ENCODE measurements at places on chromosomes 6 and 20. TPM values are rescaled to one million over a fixed set of nuclear protein-coding genes. Genes with fewer than 3 reads are reported as not detected.

Gene SCRT2
- not detected for total RNA-seq

Gene TAGAP
- 0.75 TPM for total RNA-seq

Gene RBM24
- total RNA-seq: 221 TPM

Gene RSPH9
- 0.24 TPM for total RNA-seq

DNA sequence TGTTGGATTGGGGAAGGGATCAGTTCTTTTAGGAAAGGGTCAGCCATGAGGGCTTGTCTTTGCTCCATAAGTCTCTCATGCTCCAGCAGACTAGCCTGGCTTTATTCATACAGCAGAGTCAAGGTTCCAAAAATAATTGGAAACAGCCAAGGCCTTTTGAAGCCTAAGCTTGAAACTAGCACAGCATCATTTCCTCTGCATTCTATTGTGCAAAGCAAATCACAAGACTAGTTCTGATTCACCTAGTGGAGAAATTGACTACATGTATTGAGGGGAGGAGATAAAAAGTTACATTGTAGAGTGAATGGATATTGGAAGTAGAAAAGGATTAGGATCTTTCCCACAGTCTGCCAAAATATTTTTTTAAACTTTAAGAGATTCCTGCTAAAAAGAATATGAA lies 159.3 kb upstream of the PLCB4 start:
- DNase-seq: no peak

DNA sequence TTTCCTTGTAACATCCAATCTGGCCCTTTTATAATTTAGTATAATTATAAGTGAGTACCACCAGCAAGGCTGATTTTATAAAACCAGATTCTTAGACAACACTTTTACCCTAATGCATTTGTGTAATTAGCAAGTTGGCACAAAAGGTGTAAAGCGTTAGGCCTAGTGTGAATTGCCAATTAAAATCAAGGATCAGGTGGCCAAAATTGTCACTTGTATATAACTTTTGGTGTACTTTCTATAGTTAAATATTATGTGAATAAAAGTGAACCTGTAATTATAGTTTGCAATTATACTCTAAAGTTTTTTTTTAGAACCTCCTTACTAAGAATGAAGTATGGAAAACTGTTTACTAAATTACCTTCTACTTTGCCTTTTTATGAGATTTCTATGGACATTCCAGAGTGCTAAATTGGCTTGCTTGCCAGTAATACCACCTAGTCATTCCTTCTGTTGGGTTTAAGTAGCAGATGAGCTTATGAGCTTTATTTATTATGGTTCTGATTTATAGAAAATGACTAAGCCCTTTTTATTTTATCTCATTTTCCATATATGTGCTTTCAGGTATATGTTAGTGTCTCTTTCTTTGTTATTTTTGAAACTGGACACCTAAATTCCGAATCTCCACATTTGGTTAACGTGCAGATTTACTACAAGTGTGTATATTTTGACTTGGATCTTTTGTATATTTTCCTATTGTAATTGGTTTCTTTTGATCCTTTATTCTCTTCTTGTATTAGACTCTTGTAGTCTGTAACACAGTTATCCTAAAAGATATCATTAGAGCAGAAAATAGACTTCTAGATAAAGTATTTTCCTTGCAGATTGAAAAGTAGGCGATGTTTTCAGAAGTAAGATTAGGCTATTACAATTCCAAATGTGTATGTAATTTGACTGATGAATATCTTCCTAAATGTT lies 3.9 kb downstream of the STXBP5 start:
- DNase-seq: no peak

DNA sequence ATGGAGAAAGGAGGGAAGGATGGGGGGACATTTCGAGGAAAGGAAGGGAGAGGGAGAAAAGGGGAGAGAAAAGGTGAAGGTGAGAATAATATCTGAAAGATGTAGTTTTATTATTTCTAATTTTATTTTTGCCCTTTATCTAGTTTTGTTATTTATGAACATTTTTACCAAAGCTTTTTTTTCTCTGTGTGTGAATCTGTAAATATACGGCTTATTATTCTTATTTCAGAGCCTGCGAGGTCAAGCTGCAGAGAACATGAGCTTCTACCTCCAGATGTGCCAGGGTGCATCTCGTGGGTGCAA lies 35.0 kb downstream of the HLA-A start:
- no peak for DNase-seq

DNA sequence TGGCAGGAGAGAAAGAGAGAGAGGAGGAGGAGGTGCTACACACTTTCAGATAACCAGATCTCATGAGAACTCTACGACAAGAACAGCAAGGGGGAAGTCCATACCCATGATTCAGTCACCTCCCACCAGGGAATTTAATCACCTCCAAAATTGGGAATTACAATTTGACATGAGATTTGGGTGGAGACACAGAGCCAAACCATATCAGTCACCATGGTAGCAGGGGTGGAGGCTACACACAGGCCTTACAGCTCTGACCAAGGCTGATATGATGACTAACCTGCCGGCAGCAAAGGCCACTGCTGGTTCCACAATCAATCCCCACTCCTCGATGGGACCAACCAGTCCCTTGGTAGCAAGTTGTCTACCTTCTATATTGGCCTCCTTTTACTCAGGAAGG lies 13.6 kb upstream of the RBM24 start:
- no peak for DNase-seq

- peak; percentile 54 for DNase-seq
These were observed 7.1 kb downstream of the NPEPL1 start for GRCh38 chr20:58699623-58700107.

DNA sequence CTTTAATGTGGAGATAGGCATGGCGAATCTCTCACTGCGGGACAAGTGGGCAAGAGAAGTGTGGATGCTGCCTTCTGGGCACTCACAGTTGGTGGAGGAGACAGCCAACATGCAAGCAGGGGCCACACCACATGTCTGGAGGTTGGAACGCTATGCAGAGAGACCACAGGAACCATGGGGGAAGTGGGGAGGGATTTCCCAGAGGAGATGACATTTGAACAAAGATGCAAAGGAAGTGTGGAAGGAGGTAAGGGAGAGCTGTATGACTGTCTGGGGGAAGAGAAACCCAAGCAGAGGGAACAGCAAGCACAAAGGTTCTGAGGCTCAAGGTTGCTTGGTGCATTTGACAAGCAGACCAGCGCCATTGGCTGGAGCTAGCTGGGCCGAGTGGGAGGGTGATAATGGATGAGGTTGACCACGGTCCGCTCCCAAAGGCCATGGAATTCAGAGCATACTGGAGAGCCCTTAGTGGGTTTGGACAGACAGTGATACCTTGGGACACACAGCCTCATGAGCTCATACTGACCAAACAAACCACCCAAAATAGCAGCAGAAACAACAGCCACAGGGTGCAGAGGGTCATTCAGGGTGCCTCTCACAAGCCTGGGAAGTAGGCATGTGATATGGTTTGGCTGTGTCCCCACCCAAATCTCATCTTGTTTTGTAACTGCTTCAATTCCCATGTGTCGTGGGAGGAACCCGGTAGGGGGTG lies 7.6 kb upstream of the FAM110A start:
- no peak for DNase-seq

DNA sequence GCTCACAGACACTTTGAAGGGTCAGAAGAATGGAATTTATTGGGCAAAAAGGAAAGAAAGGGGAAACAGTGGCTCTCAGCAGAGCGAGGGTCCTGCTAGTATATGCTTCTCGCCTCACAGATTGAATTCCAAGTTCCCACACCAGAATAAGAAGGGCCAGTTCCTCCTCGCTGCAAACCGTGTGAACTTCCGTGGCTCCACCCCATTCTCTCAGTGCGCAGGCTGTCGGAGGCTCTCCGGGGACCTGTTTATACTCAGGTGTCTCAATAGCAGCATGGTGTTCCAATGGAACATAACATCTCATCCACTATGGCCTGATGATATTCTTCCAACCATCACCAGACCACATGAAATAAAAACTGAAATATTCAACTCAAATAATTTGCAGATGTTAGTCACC lies 4.6 kb downstream of the SAMD3 start:
- DNase-seq: no peak

GRCh38 chr20:22490287-22491193 lies 93.8 kb downstream of the FOXA2 start:
- DNase-seq: no peak

GRCh38 chr6:135382182-135382628 lies 115.3 kb downstream of the AHI1 start:
- DNase-seq: no peak

GRCh38 chr20:43579861-43580793 lies 10.6 kb upstream of the IFT52 start:
- peak; percentile 19 for DNase-seq

DNA sequence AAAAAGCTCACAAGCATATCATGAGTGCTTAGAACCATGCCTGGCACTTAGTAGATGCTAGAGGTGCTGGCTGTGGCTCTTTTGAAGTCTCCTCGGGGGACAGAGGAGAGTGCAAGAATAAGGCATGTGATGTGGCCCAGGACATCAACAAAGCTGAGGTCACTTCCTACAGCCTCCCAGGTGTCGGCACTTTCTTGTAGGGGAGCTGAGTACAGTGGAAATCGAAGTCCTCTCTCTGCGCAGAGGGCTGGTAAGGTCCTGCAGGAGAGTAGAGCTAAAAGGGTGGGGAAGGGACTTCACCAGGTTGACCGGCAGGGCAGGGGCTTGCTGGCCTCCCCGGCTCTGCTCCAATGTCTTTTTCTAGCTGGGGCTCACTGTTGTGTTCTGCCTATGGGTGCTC lies 11.2 kb downstream of the SLC13A3 start:
- no peak for DNase-seq

DNA sequence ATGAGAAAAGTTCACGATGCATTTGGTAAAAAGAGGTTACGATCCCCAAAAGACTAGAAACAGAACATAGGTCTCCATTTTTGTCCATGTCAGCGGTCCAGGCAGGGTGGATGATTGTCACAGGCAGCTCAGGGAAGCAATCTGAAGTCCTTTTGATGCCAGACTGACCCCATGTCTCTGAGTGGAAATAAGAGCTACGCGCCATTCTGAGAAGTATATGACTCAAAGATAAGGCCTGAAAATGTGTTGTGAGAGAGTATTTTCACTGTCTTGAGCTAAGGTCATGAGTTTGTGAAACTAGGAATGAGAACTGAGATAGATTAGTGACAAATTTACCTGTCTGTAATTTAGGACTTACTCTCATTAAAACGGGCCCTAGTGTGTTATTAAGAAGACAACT lies 69.5 kb downstream of the LYRM4 start:
- DNase-seq: no peak

DNA sequence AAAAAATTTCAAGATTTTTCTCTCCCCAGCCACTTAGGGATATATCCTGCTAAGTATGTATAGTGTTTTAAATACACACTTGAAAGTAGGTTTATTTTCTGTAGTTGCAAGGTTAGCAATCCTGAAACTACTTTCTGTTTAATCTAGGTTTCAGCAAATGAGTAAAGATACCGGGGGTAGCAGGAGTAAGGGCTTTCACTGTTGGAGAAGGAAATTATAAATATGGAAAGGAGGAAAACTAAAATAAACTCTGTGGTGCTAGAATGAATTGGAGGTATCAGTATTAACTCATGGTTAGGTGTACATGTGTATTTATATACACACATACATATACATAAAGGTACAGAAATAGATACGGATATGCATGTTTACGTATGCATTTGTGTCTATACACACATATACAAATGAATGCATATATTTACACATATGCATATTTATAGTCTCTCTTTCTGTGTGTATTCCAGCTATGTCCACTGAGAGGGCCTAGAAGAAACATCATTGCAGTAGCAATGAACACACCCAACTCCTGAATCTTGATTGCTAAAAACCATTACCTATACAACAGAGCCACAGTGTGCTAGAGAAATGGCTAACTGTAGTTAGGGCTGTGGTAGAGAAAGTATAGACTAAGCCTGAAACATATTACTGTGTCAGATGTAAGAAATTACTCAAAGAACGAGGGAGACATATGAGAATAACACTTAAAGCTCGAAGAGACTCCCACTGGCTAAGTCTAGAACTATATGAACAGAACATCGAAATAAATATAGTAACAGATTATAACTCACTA lies 95.9 kb upstream of the EMILIN3 start:
- no peak for DNase-seq

- DNase-seq: peak; percentile 29
These were observed 214.2 kb downstream of the SYNDIG1 start for GRCh38 chr20:24683676-24684075.

GRCh38 chr20:46419882-46420281 lies 13.5 kb upstream of the ELMO2 start:
- no peak for DNase-seq

GRCh38 chr6:167120583-167120903 lies 2.4 kb upstream of the CCR6 start:
- no peak for DNase-seq
